HL-60 (cell line): ENCODE measurements at places on chromosomes 12 and 14.

DNA sequence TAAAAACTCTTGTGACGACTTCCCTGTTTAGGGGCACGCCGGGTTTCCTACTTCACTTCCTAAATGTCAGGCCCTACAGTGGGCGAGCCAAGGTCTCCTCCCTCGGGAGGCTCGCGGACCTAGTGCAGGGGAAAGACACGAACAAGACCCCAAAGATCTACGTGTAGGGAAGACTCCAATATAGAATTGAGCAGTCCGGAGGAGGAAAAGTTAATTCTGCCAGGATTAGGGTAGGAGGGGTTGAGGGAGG is 564 bp downstream of the ATXN3 start:
- peak; percentile 63 for DNase-seq

- DNase-seq = no peak
These were observed 28.5 kb upstream of the MYBPC1 start for GRCh38 chr12:101566318-101566717.

DNA sequence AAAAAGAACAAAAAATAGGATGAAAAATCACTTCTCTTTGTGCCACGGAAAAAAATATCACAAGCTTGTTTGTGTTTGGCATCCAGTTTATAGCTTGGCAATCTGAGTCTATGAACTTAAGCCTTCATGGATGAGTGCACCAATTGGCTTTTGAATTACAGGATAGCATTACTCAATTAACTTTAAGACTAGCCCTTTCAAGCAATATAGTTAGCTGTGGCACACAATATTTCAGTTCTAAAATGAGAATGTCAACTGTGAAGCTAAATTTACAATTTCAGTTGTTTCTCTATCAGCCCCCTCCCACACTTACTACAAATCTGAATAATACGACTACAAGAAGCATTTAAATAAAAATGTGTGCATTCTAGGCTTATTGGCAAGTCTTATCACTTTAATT is 8.3 kb downstream of the RERG start:
- DNase-seq = no peak

DNA sequence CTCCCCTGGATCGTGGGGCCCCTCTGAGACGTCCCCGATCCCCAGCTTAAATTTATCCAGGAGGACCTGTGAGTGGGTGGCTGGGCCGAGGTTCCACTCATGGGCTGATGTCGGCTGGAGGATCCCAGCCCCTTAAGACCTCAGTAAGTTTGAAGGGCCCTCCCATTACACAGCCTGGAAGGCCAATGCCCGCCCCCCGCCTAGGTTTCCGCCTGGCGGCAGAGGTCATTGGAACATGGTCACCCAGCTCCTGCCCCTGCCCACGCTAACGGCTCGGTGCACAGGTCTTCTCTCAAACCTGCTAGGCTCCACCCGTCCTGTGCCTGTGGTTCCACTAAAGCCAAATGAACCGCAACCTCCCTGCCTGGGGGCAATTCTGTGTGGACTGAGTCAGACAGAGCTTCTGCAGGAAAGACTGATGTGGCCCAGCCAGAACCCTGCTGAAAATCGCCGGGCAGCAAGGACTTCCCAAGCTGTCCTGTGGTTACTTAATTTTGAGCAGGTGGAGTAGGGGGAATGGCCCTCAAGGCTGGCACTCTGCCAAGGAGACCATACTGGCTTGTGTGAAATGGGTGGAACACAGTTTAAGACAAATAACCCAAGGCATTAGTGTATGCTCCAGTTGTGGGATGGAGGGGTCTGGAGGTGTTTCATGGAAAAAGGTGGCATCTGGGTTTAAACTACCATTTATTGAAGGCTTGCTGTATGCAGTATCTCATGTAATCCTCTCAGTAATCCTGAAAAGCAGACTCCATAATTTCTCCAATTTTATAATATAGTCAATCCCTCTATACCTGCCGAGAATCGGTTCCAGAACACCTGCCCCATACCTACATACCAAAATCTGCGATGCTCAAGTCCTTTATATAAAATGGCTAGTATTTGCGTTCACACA is 903 bp upstream of the NT5DC3 start:
- no peak for DNase-seq

DNA sequence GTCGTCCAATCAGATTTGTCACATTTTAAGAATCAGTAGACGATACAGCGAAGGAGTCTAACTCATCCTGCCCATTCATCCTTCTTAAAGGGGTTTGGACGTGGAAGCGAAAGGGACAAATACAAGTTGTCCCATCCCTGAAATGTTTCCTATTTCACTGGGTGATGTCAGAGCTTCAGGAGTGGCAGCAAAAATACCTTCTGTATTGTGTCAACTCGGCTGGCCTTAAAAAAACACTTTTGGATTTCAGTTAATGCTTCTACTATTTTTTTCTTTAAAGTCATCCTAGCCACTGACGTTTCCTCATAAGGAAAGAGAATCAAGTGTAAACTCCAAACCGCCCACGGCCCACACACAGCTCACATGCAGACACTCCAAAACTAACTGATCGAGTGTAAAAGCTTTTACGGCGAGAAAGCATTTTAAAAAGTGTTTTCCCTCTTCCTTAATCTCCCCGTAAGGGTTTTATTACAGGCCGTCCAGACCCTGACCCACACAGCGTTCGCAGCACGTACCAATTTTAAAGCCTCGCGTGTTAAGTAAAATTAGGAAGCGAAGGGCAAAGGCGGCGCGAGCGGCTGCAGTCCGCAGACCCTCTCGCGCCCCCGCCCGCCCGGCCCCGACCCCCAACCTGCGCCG is 593 bp downstream of the CFL2 start:
- DNase-seq = peak; percentile 18

DNA sequence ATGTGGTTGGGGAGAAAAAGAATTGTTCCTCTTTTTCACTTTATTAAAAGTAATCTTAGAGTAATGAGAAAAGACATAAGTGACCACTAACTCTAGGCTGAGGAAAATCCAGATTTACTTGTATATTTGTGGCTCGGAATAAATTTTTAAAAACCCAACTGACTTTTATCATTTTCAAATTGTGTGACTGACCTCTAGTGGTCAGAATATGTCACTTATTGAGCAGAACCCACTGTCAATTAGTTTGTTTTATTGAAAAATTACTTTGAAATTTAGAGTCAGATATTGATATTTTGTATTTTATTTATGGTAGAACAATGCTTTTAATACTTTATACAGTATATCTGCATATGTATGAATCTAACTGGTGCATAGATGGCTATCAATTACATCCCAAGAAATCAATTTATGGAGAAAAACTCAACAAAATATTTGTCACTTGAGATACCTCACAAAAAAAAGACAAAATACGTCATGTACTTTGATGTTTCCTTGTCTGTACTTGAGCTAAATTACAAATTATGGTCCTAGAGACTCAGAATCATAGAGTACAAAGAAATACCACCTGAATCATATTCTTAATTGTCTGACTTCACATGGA is 229.4 kb downstream of the CNTN1 start:
- DNase-seq = no peak

- DNase-seq = no peak
These were observed 13.5 kb downstream of the SCNN1A start for GRCh38 chr12:6361834-6362233.

DNA sequence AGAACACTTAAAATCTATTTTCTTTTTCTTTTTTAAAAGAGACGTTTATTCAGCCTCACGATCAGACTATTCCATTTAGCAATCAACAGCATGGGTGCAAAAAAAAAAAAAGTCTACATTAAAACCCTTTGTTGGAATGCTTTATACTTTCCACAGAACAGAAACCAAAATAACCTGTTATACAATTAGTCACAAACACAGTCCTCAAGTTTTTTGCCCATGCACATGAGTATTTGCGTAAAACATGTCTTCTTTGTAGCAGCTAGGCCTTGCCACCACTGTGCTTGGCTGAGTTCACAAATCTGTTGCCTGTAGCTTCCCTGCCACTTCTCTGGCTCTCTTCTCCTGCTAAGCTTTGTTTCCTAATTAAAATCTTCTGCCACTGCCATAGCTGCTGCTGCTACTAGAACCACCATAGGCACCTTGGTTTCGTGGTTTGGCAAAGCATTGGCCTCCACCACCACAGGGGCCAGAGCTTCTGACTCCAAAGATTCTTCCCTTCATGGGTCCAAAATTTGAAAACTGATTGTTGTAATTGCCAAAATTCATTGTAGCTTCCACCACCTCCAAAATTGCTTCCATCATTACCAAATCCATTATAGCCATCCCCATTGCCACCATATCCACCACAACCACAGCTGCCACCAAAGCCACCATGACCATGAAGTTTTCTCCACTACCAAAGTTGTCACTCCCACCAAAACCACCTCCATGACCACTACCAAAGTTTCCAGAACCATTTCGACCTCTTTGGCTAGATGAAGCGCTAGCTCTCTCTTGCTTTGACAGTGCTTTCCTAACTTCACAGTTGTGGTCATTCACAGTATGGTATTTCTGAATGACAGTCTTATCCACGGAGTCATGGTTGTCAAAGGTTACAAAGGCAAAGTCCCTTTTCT is 38.1 kb downstream of the KLRG1 start:
- DNase-seq = no peak

GRCh38 chr14:31952573-31952972 is 124.5 kb upstream of the ARHGAP5 start:
- DNase-seq = no peak

- no peak for DNase-seq
These were observed 126.1 kb downstream of the SMOC1 start for GRCh38 chr14:70005281-70005805.

GRCh38 chr12:27096420-27096819 is 14.0 kb upstream of the C12orf71 start:
- no peak for DNase-seq

DNA sequence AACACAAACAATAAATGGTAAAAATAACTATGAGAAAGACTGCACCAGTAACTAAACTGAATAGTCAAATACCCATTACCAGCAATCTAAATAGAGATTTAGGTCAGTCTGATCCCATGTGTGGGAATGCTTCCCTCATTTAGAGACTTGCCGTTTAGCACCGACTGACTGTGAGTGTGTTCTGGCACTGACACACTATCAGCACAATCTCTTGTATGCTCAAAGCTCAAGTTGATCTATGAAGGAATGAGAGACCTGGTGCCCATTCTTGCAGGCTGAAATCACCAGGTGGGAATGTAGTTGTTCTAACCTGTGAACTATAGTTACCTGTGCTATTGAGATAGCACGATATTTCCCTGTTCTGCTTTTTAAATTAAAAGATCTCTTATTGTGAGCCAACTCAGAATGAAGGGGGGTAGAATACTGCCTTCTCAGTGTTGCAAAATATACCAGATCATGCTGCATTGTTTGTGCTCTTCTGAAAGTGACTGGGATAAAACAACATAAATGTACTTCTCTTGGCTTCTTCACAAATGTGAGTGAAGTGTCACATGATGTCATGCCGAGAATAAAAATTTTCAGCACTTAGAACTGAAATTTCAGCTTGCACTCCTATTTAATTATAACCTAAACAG is 99.6 kb downstream of the LIN7A start:
- DNase-seq = no peak

DNA sequence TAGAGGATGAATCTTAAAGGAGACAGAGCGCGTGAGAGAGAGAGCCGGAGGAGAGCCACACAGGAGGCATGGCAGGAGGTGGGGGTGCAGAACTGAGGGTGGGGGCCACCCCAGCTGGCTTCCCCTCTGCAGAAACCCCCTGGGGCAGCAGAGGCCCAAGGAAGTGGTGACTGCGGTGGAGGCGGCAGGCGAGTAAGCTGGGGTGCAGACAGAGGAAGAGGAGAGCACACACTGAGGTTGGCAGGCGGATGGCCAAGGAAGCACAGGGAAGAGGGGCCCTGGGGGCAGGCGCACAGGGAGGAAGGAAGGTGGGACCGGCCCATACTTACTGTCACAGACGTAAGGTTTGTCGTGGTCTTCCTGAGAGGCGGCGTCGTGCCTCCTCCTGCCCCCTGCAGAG is 179.8 kb downstream of the DPF3 start:
- no peak for DNase-seq

- no peak for DNase-seq
These were observed 465.5 kb upstream of the ATP2B1 start for GRCh38 chr12:90174198-90174510.

- DNase-seq = no peak
These were observed 81.9 kb downstream of the PELI2 start for GRCh38 chr14:56199982-56200577.

GRCh38 chr12:52630008-52630500 is 11.7 kb upstream of the KRT73 start:
- no peak for DNase-seq
